Caco-2 (cell line): ENCODE measurements at places on chromosomes 12 and 14. TPM values are rescaled to one million over a fixed set of nuclear protein-coding genes. Genes with fewer than 3 reads are reported as not detected.

DNA sequence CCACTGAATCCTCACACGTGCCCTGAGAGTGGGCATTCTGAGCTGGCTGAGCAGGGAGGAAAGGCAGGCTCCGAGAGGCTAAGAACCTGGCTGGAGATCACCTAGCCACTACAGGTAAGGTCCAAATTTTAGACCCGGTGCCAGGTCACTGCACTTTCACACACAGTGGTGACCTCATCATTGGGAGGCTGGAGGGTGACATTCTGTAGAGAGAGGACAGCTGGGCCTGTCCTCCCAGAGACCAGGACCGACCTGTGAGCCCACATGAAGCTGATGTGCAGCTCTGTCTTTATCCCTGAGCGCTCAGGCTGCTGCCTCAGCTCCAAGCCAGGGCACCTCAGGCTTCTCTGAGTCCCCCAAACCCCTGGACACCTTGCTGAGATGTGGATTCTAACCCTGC is 4.1 kb downstream of the TTC7B start:
- no peak for DNase-seq

DNA sequence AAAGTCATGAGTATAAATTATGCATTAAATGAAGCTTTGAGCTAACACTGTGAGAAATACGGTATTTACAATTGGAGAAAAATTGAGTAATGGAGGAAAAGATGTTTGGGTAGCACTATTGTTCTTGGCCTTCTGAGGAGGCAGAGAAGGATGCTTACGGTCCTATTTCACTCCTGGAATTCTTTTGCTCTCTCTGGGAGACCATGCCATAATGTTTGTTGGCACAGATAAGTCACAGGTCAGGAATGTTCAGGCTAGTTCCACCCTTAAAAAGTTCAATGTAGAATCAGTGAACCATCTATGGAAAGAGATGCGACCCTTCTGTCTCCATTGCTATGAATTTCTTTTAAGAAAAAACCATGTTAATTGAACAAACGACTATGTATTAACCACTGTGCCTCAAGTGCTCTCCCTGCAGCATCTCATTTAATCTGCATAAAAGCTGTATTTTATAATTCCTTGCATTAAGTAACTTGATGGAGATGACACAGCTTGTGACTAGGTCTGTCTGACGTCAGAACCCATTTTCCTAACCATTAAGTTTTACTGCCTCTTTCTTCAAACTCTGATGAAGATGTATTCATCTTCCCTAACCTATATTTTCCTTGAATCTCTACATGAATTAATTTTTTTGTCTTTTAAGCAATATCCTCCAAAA is 9.5 kb downstream of the BATF start:
- no peak for DNase-seq

Gene LRP10
- 29.6 and 34.0 TPM in 2 replicates for total RNA-seq

Gene TMEM119
- total RNA-seq = not detected in 2 replicates

Gene LRP1-AS
- total RNA-seq = not detected in 2 replicates
